ENCODE measurements at places on chromosomes 16 and 17.

GRCh38 chr17:36727577-36727976 is 126.2 kb downstream of the MRM1 start:
- no peak for DNase-seq

DNA sequence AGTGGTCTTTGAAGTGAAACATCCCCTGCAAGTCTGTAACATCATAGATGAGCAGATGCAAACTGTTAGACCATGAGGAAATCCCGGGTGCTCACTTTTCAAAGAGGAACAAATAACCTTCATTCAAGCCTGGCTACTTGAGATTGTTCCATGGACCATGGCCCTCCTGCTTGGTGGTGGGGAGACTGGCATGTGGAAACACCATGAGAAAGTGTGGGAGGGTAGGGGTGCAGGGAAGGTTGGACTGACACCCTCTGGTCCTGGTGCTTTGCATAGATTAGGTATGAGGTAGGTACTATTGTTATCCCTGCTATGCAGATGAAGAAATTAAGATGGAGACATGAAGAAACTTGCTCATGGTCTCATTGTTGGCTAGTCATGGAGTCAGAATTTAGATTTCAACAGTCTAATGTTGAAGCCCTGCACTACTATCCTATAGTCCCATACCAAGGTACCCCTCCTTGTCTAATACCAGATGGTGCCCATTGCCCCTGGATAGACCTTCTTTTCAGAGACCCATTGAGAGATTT is 59.0 kb downstream of the SPACA3 start:
- DNase-seq: no peak

DNA sequence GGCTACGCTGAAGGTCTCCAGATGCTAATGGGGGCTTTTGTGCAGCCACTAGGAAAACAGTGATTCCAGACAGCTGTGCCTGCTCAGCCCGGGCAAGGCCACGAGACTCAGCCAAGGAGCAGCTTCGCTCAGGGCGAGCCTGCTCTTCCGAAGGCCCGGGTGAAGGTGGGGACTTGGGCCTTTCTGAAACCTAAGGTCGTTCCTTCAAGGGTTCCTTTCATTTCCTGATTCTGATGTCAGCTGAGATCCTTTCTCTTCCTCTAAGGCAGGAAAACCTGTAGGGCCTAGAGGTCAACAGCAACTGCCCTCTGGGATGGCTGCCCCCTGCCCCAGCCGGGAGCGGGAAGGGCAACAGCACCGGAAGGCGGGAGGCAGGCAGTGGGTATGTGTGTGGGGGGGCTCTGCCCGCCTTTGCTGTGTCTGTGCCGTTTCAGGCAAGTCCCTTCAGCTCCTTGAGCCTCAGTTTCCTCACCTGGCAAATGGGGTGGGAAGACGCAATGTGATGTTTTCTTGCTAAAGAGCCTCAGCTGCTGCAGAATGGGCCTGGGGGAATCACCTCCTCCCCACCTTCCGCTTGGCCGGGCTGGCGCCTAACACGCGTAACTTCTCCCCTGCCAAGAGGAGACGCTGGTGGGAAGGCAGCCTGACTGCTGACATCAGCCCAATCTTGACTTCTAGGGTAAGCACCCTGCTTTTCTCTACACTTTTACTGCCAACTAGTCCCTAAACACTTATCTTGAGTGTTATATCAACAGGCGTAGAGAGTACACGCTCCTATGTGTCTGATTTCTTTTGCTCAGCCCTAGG is 32.8 kb downstream of the IRF8 start:
- no peak for DNase-seq

DNA sequence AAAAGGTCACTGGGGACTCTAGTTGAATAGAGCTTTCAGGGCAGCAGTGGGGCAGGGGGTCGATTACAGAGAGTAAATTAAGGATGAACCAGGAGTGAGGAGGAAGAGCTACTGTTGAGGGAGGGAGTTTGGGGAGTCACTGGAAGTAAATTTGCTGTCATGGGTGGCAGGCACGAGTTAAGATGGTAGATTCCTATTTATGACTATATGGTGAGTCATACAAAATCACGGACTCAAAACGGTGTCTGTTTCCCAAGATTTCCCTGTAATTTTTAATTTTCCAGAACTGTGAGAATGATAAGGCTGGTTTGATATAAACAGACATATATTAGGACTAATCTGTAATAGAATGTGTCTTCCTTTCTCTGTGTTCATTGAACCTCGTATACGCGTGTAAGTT is 287.6 kb upstream of the GOT2 start:
- DNase-seq: no peak

GRCh38 chr17:58161566-58161965 is 5.2 kb upstream of the OR4D2 start:
- DNase-seq: no peak

- DNase-seq: no peak
Observed at GRCh38 chr16:29321585-29321984, 84.9 kb downstream of the NPIPB11 start.

Measured in SW 1271 (cell line).